ENCODE measurements at places on chromosomes 6 and 20.

GRCh38 chr6:343960-344815 lies 47.4 kb upstream of the IRF4 start:
- DNase-seq = no peak

- DNase-seq = no peak
These were observed 299.6 kb downstream of the TAF4 start for GRCh38 chr20:61765871-61766654.

DNA sequence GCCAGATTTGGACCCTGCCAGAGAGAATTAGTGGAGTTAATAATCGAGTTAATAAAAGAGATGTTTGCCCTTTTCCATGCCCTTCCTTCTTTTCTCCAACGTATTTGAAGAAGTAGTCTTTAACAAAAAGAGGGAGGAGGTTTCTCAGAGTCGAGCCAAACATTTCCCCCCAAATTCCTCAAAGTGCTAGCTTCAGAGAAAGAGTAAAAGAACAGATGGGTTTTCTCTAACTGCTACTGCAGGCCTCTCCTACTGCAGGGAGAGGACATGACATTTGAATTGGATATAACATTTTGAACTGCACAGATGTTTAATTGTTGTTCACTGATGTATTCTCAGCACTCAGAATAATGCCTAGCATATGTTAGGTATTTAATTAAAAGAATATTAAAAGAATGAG lies 25.5 kb downstream of the RWDD2A start:
- DNase-seq = no peak

- DNase-seq = no peak
These were observed 270.2 kb upstream of the PRDM1 start for GRCh38 chr6:105815661-105816555.

GRCh38 chr20:17960927-17961586 lies 7.5 kb downstream of the SNX5 start:
- DNase-seq = no peak

- peak; percentile 94 for DNase-seq
These were observed 580.3 kb upstream of the GJE1 start for GRCh38 chr6:141552463-141552862.

DNA sequence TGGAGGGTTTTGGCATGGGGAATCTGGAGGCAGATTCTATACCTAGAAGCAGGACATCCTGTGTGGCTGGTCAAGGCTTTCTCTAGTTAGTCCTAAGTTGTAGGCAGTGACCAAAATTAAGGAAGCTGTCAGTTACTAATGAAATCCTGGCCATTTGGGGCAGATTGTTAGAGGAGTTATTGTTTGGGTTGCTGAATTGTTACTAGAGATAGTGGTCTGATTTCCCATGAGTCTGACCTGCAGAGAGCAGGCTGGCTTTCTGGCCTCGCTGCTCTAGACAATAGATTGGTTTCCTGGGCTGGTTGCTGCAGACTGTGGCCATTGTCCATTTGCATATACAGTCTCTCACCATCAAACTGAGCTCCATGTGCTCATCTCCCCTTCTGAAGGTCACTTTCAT lies 205.0 kb upstream of the SASH1 start:
- no peak for DNase-seq

- DNase-seq = no peak
These were observed 588 bp upstream of the NCOA3 start for GRCh38 chr20:47501116-47501481.

- no peak for DNase-seq
These were observed 99.3 kb upstream of the MRPS10 start for GRCh38 chr6:42316981-42317380.

GRCh38 chr6:129672341-129672682 lies 37.7 kb downstream of the ARHGAP18 start:
- no peak for DNase-seq
